Natural killer cell (primary cell): ENCODE measurements at places on chromosomes 1 and 21. TPM values are rescaled to one million over a fixed set of nuclear protein-coding genes. Genes with fewer than 3 reads are reported as not detected.

Gene ADAM15
- 54.6 TPM for total RNA-seq

Gene RER1
- total RNA-seq: 98.9 TPM

Gene MMEL1
- total RNA-seq: 1.3 TPM

Gene RGS18
- total RNA-seq: 4.5 TPM

Gene FOXO6
- total RNA-seq: 1.7 TPM

Gene SYPL2
- not detected for total RNA-seq

Gene TMEM201
- total RNA-seq: 8.8 TPM

Gene CSF1
- 3.7 TPM for total RNA-seq

Gene ACOT11
- total RNA-seq: 1.2 TPM

Gene G0S2
- 132 TPM for total RNA-seq

Gene CFHR1
- total RNA-seq: not detected

Gene DPT
- not detected for total RNA-seq

Gene BCL10
- total RNA-seq: 48.7 TPM

Gene RGS7
- total RNA-seq: not detected

Gene PTPN7
- 241 TPM for total RNA-seq

Gene HSPA6
- total RNA-seq: 5.8 TPM

Gene RXRG
- not detected for total RNA-seq

Gene GSTM1
- total RNA-seq: not detected

Gene PRKACB
- 148 TPM for total RNA-seq

Gene CHIA
- total RNA-seq: not detected

Gene TFF3
- not detected for total RNA-seq

Gene CRNN
- total RNA-seq: not detected

Gene HSD3B1
- not detected for total RNA-seq

Gene NUCKS1
- 89.2 TPM for total RNA-seq

Gene CFHR2
- total RNA-seq: not detected

Gene SLAMF1
- total RNA-seq: 1.1 TPM

Gene NUP210L
- total RNA-seq: 0.24 TPM

Gene CRYAA
- not detected for total RNA-seq

Gene PPFIA4
- total RNA-seq: 0.88 TPM

Gene LCE3D
- not detected for total RNA-seq

Gene TARBP1
- total RNA-seq: 32.2 TPM

Gene C21orf58
- 4.0 TPM for total RNA-seq
